ENCODE measurements at places on chromosomes 7 and 10. TPM values are rescaled to one million over a fixed set of nuclear protein-coding genes. Genes with fewer than 3 reads are reported as not detected.

Gene KDM7A
- 22.3 TPM for total RNA-seq

Gene GPER1
- total RNA-seq = 1.6 TPM

Gene LIPN
- total RNA-seq = 1.4 TPM

DNA sequence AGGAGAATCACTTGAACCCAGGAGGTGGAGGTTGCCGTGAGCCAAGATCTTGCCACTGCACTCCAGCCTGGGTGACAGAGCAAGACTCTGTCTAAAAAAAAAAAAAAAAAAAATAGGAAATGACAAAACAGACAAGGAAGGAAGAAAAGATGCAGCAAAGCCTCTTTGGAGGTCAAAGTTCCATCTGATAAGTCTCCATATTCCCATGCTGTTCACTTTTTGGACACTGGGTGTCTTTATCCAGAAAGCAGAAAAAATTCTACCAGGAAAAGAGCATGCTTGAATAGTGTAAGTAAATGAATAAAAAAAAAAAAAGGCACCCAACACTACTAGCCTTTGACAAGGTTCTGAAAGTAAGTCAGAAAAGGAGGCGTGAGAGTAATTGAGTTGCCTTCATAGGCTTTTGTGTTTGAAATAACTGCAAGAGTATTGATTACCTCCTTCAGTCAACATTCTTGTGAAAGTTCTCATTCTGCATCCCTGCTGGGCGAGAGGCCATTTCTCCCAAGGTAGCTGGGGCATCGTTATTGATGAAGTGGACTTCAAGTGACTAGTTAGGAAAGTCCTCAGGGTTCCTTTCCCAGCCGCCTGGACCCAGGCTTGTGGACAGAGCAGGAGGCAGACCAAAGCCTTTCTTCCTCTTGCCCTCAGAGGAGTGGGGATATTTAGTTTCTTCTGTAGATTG, 133.3 kb upstream of the KIF5B start:
- ATAC-seq = no peak

GRCh38 chr7:142927085-142927745, 6.3 kb downstream of the TRPV5 start:
- ATAC-seq = peak; percentile 65

DNA sequence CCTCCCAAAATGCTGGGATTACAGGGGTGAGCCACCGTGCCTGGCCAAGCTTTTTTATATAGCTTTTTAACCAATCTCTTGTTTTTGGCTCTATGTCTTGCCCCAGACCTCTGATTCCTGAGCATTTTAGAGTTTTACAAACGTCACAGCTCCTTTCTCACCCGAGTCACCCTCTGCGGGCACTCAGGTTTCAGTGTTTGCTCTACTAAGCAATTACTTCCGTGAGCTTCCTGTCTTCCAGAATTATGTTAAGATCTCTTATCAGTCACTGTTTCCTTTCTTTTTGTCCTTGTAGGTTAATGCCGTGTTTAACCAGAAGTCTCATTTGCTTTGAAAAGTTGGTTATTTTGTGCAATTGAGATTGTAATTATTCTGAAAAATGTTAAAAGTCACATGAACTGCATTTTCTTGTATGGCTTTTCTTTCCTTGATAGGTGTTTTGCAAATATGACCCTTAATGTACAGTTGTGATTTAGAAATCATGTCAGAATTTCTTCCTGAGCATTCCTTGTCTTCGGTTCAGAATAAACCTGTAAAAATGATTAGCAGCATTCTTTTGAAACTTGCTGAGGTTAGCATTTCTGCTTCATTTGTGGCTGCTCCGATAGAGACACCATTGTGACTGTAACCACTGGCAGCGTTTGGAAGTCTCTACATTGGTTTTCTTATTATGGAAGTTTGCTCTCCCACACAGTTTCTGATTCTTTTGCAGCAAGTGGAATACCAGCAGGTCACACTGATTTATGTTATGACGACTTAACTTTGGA, 4.5 kb upstream of the HKDC1 start:
- no peak for ATAC-seq

DNA sequence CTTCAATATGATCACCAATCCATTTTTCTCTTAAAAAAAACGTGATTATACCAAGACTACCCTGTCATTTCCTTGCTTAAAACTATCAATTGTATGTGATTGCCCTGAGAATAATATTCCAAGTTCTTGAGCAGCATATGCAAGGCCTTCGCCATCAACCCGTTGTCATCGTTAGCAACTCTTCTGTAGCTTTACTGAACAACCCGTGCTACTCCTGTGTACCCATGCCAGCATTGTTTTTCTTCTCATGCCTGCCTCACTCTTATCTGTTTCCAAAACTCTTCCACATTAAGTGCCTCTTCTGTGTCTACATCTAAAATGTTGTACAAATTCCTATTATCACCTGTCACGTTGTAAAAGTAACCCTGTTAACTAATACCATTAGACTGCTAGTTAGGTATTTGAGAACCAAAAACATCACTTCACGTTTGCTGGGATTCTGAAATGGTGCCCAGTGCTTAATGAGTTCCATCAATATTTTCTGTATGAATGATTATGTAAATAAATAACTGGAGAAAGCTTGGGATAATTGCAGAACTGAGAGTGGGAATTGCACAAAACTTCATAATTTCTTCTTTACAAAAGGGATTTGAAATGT, 10.5 kb downstream of the CAV2 start:
- no peak for ATAC-seq

- no peak for ATAC-seq
Measured at GRCh38 chr7:44969701-44970522, 8.9 kb downstream of the MYO1G start.

- no peak for ATAC-seq
Measured at GRCh38 chr10:9501944-9502343, 1447.5 kb downstream of the GATA3 start.

DNA sequence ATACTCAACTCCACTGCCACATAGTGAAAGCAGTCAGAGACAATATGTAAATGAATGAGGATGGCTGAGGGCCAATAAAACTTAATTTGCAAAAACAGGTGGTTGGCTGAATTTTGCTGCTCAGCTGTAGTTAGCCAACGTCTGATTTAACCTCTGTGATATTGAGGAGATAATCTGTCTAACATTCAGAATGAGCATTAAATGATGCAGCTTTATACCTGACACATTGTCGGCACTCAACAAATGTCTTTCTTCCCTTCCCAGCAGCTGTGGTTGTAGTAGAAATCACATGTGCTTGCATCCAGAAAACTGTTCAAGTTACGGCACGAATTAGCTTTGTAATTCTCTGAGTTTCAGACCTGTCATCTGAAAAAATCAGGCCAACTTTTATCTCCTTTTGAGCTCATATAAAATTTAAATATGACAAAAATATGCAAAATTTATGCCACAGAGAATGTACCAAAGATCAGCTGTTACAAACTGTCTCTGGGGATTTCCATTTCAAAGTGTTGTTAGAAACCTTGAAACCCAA, 1239.7 kb downstream of the GATA3 start:
- no peak for ATAC-seq

DNA sequence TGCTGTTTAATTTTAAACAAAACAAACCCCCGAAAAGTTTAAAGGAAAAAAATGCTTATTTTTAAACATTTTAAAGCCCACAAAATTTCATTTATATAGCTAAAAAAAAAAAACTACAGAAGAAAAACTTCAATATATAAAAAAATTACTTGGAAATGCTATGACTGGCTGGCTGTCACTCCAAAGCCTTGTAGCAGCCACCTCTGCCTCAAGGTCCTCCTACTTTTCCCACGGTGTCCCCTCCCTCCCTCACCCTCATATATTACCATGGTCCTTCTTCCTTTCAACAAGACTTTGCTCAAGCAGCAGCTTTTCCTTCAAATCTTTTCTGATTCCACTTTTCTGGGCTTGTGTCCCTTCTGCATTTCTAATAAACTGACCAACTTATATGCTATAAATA, 122.0 kb downstream of the TPK1 start:
- ATAC-seq = no peak

- no peak for ATAC-seq
Measured at GRCh38 chr7:157683747-157684156, 346.9 kb downstream of the DNAJB6 start.

GRCh38 chr7:81783818-81784217, 14.0 kb upstream of the HGF start:
- no peak for ATAC-seq

GRCh38 chr10:128274938-128275337, 148.7 kb upstream of the MKI67 start:
- no peak for ATAC-seq
